Left forelimb (tissue), 1 donor: ENCODE measurements at places on chromosomes 3 and 15.

GRCh38 chr3:37130984-37131859 is 43.2 kb downstream of the LRRFIP2 start:
- DNase-seq = no peak

GRCh38 chr3:187798531-187799530 is 53.6 kb upstream of the BCL6 start:
- DNase-seq = no peak

GRCh38 chr3:77053795-77054194 is 13.9 kb downstream of the ROBO2 start:
- no peak for DNase-seq

DNA sequence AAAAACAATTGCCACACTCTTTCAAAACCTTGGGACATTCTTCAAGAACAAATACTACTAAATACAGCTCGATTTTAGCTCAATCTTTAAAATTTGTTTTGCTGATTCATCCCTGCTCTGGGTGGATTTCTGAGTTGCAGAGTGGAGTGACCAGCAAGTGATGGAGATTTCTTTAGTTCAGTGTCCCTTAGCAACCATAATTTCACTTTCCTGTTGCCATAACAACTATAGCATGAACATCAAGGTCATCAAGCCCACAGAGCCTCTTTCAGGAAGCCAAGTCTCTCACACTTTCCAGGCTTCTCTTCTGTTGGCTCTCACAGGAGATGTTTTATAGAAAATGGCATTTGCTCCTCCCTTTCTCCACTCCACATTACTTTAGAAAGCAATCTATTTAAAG is 597.2 kb upstream of the ADAMTS9 start:
- no peak for DNase-seq

- no peak for DNase-seq
Observed at GRCh38 chr3:129975705-129976048, 1.2 kb downstream of the TRH start.

- no peak for DNase-seq
Observed at GRCh38 chr3:44045476-44046275, 196.0 kb upstream of the TOPAZ1 start.
